Jurkat, Clone E6-1 (cell line): ENCODE measurements at places on chromosomes 6 and 20.

DNA sequence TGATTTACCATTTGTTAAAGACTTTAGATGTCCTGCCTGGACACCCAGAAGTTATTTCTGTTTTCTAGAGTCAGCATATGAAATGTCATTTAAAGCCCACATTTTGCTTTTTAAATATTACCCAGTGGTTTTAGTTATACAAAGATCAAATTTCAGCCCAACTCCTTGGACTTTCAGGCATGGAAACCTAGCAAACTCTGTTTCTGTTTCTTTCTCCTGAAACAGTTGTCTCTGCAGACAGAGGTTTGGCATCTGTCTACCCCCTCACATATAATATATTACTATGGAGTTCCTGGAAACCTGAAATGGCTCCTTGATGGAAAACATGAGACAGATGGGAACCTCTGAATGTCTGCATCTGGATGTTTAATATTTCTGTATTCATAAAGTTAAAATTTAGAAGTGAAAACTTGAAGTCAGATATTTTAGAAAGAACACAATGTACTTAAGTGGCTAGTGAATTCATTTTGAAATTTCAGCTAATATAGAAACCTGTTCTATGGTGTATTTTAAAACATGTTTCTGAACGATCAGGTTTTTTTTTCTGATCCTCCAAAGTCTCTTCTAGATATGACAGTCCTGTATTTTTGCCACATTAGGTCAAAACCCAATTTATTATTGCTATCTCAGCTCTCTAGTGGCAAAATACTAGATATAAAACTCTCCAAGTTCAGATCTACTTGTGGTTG lies 743.3 kb downstream of the CD109 start:
- no peak for DNase-seq

GRCh38 chr6:4774296-4774695 lies 1.9 kb upstream of the CDYL start:
- DNase-seq: no peak

GRCh38 chr6:108805611-108806167 lies 42.5 kb upstream of the ARMC2 start:
- DNase-seq: no peak

GRCh38 chr20:62601172-62601571 lies 41.1 kb upstream of the SLCO4A1 start:
- no peak for DNase-seq

- no peak for DNase-seq
Measured at GRCh38 chr6:23137611-23138010, 568.2 kb downstream of the HDGFL1 start.

DNA sequence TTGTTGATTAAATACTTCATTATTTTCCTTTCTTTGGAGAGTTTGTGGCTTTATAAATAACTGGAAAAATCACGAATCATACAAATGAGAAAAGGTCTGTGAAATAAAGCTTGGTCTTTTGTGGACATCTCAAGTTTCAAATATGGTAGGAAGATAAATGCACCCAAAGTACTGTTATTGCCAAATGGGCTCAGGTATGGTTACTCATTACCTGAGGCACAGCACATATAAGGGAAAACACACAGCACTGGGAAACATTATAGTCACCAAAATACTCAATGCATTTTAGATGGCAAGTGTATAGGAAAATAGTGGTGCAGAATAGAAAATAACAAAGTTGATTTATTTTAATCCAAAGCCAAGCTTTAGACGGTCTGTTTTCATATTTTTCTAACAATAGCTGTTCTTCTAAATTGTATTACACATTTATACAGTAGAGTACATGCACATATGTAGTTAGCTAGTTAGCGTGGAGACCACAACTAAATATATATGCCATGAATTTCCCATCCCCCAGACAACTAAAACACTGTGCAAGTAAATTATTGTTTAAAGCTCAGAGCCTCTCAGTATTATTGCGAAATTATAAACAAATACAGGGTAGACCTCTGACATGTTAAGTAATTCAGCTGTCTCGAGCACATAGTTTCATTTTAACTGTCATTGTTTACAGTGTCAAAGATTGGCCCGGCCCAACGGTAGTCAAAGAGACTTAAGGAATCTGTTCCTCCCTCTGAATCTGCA lies 336.0 kb downstream of the SYNE1 start:
- DNase-seq: no peak

- DNase-seq: peak; percentile 54
Measured at GRCh38 chr20:32675223-32675975, 1.7 kb upstream of the C20orf203 start.

DNA sequence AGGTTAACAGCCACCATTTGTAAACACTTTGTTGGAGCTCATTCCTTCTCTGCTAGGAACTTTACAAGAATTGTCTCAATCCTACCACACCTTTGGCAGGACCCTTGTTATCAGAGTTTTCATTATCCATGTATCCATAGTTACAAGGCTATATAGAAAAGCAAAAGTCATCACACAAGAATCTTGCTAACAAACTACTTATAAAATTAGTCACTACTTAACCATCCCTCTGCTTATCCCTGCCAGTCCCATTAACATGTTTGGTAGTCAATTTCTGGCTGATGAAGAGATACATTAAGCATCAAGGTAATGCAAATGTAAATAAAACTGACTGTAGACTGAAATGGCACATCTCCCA lies 10.4 kb downstream of the ZSWIM3 start:
- DNase-seq: no peak

GRCh38 chr6:137762168-137763090 lies 104.6 kb upstream of the TNFAIP3 start:
- DNase-seq: no peak

DNA sequence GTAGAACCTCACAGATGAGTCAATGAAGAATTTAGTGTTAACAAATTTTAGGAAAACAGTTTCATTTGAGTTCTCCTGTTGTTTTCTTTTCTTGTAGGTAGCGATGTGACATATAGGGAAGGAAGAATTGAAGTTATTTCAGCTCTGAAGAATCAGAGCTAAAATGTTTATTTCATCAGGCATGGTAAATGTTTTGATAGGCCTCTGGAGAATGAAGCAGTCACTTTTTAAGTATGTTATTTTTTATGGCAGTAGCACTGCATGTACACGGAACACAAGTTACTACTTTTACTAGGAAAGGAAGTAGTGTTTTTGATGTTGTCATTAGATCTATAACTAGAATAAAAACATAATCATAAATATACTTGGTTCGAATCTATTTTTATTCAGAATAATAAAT lies 1357.3 kb upstream of the CITED2 start:
- no peak for DNase-seq

DNA sequence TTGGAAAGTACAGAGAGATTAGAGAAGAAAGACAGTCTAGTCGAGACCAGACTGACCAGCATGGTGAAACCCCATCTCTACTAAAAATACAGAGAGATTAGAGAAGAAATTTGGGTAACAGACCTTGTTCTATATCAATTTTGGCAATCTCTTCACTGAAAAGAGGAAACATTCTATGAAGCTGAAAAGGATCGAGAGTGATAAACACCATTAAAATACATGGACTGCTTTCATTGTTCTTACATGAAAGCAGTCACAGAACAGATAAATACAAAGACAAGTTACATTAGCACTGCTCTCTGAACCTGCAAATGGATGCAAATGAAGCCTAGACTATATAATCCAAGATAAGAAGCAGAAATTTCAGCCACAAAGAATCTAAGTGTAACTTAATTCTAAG lies 8.4 kb upstream of the OPRM1 start:
- no peak for DNase-seq

- no peak for DNase-seq
Measured at GRCh38 chr6:168609026-168609685, 168.2 kb downstream of the SMOC2 start.

DNA sequence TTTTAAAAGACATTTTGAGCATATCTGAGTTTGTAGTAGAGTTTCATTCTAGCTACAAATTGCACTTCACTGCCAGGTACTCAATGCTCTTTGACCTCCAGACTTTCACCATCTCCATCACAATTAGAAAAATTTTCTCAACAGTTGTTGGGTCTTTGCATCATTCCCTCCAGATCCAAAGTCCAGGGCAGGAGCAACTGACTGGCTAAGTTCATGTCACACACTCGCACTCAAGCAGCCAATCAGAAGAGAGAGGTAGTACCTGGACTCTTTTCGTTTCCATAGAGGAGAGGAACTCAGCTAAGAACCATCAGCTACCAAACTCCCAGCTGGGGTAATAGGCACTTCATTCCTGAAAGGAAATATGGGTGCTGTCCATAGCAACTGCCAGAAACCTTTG lies 9.0 kb downstream of the SPINT3 start:
- DNase-seq: no peak

- DNase-seq: no peak
Measured at GRCh38 chr20:4812641-4813075, 90.9 kb downstream of the PRND start.

DNA sequence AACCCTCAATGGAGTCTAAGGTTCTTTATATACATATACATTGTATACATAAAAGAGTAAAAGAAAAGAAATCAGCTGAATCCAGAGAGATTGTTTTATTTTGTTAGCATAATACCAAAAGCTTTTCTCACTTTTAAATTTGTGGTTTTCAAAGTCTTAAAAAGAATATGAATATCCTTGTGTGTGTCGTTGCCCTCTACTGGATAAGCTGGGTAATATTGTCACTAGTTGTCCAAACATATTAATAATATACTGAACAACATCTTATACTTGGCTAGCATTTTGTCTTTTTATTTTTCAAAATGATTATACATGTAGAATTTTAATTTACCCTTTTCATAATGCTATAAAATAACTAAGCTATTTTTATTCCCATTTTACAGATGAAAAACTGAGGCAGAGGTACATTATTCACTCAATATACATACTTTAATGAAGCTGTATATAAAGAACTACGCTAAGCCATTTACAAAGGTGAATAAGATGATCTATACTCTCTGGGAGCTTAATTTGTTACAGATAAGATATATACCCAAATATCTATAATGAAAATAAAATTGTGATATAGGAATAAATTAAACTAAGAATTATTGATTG lies 531.7 kb downstream of the TFAP2B start:
- DNase-seq: peak; percentile 14

DNA sequence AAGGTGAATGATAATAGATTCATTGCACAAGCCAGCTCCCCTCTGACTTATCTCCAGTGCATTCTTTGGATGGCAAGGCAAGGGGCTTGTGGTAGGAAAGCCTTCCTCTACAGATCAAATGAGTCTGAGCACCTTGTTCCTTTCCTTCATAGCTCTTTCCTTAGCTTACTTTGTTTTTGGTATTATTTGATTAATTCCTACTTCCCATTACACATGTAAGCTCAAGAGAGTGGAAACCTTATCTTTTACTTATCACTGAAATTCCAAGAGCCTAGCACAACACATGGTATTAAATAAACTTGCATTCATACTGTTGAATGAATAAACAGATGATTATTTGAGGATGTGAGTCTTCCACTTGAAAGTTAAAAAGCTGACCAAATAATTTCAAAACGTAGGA lies 41.7 kb downstream of the FRK start:
- no peak for DNase-seq

DNA sequence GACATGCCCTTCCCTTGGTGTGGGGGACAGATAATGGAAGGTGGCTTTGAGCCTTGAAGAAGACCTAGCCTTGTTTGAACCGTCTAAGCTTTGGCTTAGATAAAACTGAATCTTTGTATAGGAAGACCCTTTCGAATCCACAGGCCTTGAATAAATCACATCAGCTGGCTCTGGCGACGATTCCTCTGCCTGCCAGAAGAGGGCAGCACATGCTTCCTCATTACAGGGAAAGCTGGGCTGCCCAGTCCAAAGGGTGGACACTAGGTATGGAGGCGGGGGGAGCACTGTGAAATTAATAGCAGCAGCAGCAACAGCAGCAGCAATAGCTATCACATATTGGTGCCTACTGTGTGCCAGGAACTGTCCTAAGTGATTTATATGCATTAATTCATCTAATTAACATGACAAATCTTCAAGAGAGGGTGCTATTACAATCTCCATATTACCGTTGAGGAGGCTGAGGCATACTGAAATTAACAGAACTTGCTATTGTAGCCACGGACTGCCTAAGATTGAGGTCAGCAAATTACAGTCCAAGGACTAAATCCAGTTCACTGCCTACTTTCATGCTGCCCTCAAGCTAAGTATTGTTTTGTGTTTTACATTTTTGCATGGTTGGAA lies 85.1 kb downstream of the CLIC5 start:
- DNase-seq: peak; percentile 34

DNA sequence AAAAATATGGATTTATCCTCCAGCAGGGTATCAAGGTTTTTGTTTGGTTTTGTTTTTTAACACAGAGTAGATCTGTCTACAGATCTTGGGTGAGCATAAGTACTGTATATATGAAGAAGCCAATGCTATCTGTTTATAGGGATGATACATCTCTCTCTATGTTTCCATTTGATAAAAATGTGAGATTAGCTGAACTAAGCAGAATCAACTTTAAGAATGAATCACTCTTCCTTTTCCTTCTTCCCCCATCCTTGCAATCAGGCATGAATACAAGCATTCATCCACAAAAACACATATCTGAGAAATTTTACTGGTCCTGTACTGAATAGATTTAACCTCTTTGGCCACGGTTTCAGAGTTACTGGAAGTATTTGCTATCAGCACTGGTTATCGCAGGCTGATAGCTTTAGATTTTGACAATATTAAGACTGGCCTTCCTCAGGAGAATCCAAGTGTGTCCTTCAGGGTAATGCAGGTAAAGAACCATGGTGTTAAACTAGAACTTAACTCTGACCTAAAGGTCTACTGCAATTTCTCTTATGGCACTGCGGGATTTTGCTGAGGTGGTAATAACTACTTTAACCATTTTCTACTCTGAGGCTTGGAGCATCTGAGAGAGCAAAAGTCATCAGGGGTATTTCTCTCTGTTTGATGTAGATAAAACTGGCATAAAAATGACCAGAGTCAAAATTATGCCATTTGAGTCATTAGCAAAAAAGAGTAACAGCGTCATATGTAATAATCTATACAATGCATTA lies 1.5 kb downstream of the SNAP25 start:
- DNase-seq: no peak

DNA sequence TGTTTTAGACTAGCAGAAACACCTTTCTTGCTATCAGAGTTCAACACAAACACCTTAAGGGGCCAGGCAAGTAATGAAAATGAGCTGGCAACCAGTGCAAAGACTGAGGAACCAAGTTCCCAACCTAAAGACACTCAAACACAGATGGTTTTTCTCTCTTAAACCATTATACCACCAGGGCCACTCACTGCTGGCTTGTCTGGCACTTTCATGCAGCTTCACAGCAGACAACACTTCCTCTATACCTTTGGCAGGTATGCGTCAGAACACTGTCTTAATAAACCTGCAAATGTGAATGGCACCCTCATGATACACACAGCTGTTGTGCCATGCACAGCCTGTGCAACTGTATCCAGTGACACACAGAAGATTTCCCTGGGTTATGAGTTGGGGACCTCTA lies 41.6 kb downstream of the NFATC2 start:
- DNase-seq: no peak

DNA sequence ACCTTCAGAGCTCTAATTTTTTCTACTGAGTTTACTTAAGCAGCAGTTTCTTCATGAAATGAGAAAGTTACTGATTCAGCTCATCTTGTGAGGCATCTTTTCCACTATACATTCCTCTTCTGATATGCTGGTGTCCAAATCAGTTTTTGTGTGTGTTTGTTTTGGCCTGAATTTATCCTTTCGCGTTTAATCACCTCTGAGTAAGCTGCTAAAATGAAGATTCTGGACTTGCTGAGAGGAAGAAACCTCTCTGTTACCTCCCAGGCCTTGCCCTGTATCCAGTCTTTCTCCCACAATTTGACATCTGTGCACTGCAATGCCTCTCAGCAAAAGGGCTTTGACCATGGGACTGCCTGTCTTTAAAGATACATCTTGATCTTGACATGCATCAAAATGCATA lies 536.2 kb upstream of the NRSN1 start:
- DNase-seq: no peak

GRCh38 chr6:137928286-137928685 lies 61.2 kb downstream of the TNFAIP3 start:
- DNase-seq: peak; percentile 65
